NCI-H2081 treated with DMSO at 0.1 percent for 48 hours (cell line): ENCODE measurements at places on chromosomes 1 and 21.

DNA sequence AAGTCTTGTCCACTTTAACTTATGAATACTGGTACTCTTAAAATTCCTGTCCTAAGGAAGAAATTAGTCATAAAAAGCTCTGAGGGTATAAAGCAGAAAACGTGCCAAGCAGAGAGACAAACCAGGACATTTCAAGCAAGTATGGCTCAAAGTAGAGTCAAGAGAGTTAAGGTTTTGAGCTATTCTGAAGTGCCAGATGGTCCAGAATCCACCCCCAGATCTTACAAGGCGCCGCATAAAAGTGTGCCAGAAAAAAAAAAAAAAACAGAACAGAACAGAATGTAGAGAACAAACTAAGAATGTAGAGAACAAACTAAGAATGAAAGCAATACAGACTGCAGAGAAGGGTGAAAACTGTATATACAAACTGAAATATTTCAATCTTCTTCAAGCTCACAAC is 12.5 kb downstream of the EPS15 start:
- DNase-seq: no peak

DNA sequence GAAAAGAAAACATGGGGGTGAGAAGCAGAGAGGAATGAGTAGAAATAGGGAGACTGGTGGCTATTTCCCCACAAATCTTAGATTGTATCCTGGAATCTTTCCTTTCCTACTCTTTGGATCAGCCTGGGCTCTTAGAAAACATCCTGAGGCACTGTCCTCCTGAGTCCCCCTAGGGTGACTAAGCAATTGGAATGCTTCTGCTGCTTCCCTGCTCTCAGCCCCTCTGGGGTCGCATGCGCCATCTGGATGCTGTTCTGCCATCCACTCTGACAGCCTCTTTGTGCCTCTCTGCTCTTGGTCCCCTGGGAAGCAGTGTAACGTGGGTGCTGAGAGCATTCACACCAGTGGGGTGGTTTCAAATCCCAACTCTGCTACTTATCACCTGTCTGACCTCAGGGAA is 443.0 kb downstream of the SIPA1L2 start:
- DNase-seq: no peak

GRCh38 chr1:160753594-160753993 is 14.5 kb downstream of the SLAMF7 start:
- no peak for DNase-seq

- DNase-seq: no peak
Observed at GRCh38 chr1:57464756-57465155, 40.9 kb upstream of the DAB1 start.

DNA sequence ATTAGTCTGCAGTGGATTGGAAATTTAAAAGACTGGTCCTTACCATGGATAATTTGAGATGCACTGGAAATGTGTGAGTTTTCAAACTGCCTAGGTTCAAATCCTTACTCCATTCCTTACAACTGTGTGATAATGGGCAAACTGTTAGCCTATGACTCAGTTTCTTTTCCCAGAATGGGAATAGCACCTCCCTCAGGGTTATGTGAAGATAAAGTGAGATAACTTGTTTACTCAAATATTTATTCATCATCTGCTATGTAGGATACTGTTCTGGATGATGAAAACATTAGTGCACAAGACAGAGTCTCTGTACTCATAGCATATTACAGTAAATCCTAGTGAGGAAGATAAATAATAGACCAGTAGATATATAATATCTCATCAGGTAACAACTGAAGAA is 28.6 kb downstream of the LRIG2 start:
- DNase-seq: no peak

- no peak for DNase-seq
Observed at GRCh38 chr1:21641967-21642739, 27.0 kb downstream of the RAP1GAP start.

DNA sequence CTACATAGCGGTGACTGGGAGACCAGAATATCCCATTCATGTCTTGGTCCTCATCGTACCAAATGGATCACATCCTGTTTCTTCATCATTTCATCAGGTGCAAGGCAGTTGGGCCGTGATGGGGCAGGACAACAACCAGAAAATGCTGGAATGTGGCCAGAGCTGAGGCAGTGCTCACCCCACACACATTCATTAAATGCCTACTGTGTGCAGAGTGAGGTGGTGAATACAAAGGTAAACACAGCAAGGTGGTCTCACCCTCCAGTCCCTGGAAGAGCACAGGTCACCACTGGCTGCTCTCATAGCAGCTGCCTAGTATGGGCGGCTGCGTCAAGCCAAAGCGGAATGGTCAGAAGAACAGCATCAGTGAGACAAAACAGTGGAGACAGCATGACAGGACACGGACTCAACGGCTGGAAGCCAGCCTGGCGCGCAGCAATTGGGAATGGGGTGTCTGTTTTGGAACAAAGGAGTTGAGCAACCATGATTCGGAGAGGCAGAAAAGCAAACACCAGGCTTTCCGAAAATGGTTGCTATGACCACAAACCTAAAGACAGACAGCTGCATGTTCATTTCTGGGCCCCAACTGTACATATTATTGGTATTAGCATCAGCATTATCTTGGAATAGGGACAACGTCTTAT is 5.6 kb upstream of the ADAMTSL4 start:
- DNase-seq: peak; percentile 98

GRCh38 chr1:14296795-14297194 is 301.7 kb upstream of the KAZN start:
- no peak for DNase-seq

DNA sequence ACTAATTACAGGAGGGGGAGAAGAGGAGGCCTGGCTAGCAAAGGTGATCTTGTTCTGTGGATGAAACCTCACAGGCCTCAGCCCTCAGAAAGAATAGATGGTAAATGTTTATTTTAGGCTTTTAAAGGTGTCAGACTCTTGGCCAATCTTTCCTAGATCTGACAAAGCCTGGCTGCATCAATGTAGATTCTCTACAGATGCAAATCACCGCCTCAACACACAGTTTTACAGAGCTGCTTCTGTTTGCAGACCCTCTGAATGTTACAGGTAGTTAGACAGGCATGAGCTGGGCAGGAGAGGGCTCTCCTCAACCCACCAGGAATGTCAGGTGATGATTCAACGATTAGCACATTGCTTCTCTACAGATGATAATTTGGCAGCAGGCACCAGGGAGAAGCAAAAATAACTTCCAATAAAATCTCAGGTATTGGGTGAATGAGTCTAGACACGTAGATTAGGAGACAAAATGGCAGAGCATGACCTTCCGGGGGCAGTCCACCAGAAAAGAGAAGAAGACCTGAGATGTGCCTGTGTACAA is 105.4 kb upstream of the VANGL1 start:
- no peak for DNase-seq

DNA sequence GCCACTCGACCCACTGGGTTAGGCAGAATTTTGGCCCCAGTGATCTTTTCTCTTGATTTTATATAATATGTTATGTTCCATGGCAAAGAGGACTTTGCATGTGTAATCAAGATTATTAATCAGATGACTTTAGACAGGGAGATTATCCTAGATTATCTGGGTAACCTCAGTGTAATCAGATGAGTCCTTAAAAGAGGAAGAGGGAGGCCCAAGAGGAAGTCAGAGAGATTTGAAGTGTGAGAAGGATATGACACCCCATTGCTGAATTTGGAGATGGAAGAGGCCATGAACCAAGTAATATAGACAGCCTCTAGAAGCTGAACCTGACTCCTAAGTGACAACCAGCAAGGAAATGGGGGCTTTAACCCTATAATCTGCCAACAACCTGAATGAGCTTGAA is 117.1 kb upstream of the CSF3R start:
- DNase-seq: no peak
